ENCODE measurements at places on chromosomes 3 and 15.

DNA sequence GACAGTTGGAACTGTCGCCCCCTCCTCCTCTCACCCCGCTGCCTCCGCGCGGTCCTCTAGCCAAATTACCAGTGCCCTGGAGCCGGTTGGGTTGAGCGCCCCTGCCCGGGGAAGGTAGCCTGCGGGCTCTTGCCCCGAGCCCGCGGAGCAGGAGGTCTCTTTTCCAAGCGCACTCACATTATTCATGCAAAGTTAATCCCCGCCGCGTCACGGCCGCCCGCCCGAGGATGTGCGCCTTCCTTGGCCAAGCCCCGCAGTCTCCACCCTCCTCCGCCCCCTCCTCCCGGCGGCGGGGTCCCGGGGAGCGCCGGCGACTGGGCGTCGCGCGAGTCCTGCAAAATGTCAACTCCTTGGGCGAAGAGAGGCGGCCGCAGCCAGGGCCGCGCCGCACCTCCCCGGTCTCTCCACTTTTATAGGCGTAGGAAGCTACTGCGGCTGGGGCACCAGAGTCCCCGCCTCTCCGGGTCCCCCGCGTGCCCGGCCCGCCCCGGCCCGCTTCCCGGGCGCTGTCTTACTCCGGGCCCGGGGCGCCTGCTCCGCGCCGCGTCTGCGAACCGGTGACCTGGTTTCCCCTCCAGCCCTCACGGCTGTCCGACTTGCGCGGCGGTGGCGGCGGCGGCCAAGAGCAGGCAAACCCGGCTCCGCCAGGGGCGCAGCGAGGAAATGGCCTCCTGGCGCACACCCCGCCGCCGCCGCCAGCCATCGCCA lies at the start of gene THRB:
Gene THRB (minus strand): TSS at position 233 of the 708 bp plus-strand sequence.
- no peak for DNase-seq

GRCh38 chr15:84835661-84836337 lies 18.6 kb downstream of the ALPK3 start:
- no peak for DNase-seq

GRCh38 chr3:43695863-43696262 lies 5.1 kb downstream of the ABHD5 start:
- DNase-seq, result no peak

DNA sequence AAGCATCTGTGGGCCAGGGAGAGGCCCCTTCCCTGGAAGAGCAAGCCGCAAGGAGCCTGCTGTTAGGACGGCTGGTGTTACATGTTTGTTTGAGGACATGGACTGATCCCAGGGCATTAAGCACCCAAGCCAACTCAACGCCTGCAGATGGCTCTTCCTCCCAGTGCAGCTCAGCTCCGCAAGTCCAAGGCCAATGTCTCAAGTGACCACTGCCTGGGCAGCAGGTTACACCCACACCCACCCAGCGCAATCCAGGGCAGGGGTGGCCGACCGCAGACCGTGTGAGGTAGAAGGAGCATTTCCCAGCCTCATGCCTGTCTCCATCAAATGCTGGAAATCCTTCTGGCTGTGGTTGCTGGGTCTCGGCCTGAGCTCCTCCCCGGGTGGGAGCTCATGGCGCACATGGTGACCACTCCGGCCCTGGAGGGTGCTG lies 14.5 kb downstream of the GP5 start:
- DNase-seq, result no peak

GRCh38 chr3:124510290-124510689 lies 220.0 kb upstream of the UMPS start:
- no peak for DNase-seq

- no peak for DNase-seq
Observed at GRCh38 chr3:168475704-168476103, 380.0 kb upstream of the GOLIM4 start.

DNA sequence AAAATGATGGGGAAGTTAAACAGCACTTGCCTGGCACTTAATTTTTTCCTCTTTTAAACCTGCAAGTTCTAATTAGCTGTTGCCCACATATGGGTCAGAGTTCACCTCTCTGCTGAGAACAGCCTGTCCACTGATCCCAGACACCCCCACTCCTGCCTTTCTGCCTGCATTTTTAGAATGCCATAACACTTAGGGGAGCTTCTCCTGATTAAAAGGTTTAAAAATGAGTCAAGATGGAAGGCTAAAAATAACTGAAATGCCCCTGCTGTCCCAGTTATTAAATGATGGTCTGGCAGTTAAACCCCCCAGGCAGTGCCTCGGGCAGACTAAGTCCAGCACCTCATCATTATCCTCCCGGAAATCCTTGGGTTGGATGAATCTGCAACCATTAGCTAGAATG lies 913.6 kb upstream of the ARPP21 start:
- DNase-seq, result no peak

- DNase-seq, result no peak
Observed at GRCh38 chr3:138638641-138639040, 30.1 kb downstream of the FAIM start.

Data from effector memory CD8-positive, alpha-beta T cell (primary cell).